Activated CD8-positive, alpha-beta memory T cell treated with anti-CD3 and anti-CD28 coated beads for 4 hours (primary cell): ENCODE measurements at places on chromosomes 4 and X.
A peak's percentile ranks its signal among the peaks of the same experiment; 100 is the strongest.

- DNase-seq = no peak
Observed at GRCh38 chr4:128006592-128006991, 41.4 kb downstream of the ABHD18 start.

- no peak for DNase-seq
Observed at GRCh38 chr4:122711919-122712318, 20.6 kb upstream of the BBS12 start.

DNA sequence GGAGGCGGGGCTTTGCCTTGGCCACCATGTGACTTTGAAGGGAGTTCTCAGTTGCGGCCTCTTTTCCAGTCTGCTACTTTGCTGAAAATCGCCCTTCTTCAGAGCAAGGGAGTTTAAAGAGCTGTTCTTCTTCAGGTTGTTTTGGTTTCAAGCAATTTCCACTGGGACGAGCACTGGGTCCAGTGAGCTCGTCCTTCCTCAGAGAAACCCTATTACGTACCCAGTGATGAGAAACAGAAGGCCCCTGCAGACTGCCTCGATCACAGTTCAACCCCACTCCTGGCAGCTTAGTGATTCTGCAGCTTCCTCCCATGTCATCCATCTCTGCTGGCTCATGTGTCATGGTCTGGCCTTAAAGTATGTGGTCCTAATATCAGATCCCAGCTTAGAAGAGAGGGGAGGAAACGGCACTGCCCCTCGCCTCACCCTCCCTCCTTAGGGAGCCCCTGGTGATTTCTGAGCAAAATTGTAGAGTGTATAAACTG lies 7.8 kb upstream of the FAM149A start:
- DNase-seq = no peak

DNA sequence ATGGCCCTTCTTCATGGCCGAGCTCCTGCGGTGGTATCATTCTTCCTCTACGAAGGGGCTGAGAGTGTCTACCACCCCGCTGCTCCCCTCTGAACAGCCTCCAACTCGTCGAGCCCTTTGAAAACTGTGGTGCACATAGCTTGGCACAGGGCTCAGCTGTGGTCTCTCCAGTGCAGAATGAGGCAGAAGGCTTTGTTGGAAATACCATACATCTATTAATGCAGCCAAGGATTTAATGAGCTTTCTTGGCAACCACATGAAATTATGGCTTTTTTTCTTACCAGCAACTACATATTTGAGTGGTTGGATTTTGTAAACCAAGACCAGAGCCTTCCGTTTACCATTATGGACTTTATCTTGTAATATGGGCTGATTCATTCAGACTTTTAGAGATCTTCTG lies 61.7 kb upstream of the CBR4 start:
- no peak for DNase-seq

GRCh38 chr4:157911662-157912061 lies 261.2 kb downstream of the GASK1B start:
- DNase-seq = no peak

DNA sequence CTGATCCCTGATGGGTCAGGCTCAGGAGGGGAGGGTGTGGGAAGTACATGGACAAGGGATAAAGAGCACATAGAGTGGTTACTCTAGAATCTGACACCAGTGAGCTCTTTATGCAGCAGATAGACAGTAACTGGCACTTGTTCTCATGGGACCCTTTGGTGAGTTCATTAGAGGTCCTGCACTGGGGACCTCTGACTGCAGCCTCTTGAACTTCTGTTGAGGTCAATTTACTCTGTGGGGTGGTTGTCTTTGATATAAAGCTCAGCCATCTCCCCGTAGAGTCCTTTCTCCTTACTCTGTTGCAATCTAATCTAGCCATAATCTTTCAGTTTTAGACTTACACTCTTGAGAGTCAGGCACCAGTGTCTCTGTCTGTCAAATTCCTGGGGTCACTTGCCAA lies 222.4 kb downstream of the GPAT3 start:
- no peak for DNase-seq

DNA sequence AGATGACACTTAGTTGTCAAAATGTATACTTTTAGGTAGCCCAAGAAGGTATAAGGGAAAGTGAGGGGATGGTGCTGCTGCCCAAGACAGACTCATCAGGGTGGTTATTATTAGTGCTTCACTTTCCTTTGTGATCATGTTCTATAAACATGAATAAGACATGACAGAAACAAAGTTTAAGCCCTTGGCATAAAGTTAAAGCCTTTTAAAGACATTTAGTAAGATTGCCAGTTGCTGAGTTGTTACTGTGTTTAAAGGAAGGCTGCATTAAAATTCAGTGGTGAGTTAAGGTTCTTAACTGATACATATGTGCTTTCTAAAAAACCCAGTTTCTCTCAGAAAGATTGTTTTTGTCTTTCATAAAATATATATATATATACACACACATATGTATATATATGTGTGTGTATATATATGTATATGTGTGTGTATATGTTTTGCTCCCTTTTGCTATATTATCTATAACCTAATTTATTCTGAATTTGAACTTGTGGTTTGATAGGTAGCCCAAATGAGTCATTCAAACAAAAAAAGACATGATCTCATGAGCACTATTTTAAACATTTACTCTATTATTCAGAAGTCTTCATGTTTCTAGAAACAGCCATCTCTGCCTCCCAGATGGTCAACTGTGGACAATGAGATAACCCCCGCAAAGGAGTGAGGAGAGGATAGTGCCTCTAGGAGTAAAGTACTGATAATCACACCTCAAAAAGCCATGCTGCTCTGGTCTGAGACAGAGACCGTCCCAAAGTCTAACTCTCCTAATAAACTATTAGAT lies 98.1 kb upstream of the OTUD4 start:
- DNase-seq = no peak

DNA sequence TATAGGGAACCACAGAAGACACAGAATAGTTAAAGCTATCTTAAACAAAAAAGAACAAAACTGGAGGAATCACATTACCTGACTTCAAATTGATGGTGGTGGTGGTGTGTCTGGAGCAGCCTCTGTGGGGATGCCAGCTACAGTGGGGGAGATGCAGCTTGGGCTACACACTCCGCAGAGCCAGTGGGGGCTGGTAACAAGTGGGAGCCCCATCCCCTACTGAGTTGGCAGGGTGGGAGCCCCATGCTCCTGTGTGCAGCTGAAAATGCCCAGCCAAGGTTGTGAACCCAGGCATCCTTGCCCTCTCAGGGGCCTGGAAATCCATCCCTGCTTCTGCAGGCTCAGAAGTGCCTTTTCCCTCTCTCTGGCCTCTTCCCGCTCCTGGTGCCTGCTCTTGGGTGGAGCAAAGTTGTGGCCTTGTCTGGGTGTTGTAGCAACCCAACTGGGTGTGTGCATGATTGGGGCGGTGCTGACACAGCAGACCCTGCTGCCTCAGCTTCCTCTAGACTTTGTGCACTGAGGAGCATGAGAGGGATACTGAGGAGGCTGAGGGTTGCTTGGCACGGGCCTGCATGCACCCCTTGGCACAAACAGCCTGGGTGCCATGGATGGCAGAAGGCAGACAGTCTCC lies 38.9 kb downstream of the SH3BGRL start:
- no peak for DNase-seq

DNA sequence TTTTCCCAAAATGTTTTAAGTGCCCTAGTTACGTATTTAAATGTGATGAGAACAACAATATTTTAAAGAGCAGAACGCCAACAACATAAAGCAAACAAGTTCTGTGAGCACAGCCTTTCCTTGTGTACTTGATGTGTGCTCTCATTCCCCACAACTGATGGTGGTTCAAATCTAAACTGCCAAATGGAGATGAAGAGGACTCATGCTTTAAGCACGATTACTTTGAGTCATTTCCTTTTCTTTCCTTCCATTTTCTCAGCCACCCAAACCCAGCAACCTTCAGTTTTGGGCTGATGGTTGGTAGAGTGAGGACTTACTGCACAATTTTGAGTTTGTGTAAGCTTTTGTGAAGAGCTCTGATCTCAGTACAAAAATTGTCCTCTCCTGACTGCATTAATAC lies 1.7 kb downstream of the NSD2 start:
- DNase-seq = no peak

GRCh38 chrX:134840370-134840769 lies 150.4 kb upstream of the SMIM10 start:
- DNase-seq = no peak

DNA sequence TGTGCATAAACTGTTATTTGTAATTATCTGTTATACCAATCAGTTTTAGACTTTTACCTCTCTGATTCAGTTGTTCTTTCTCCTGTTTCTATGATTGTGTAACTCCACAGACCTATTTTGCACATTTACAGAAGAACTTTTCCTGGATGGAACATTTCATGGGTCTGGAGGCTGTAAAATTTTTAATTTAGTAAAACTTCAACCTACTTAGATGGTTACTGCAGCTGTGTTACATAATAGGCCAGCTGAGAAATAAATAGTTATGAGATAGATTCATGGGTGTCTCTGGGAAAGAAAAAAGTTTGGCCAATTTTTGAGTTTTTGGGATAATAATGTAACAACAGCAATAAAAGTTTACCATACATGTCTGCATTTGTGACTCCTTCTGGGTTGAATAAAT lies 253.5 kb downstream of the ARHGAP24 start:
- DNase-seq = no peak

DNA sequence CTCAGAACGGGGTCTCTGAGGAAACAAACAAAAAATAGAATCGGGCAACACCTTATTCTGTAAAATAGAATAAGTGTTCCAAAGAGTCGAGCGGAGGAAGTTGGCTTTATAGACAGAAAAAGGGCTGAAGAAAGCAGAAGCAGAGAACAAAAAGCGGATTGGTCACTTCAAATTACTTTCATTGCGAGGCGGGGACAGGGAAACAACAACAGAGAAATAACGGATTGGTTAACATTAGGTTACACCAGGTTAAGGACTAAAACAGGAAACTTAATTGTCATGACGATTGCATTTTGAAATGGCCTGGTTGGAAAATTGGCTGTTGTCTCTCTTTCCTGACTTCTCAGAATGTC lies 433 bp upstream of the COQ2 start:
- no peak for DNase-seq

DNA sequence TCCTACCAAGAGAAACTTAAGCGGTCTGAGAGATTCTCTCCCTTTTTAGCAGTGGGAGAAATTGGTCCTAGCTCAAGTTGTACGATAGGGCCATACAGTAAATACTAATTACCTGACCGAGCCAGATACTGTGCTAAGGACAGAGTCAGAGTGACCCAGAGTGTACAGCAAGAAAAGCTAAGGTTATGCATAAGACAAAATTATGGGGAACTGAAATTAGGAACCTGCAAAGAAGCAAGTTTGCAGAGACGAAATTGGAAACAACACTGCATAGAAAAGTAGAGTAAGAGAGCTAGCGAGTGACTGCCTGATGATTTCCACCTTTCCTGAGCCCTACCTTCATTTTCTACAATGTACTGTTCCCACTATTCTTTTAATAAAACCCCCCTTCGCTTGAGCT lies 278.1 kb downstream of the NKX6-1 start:
- no peak for DNase-seq

- DNase-seq = no peak
Observed at GRCh38 chrX:6026429-6026828, 202.2 kb downstream of the NLGN4X start.

- DNase-seq = no peak
Observed at GRCh38 chr4:1463927-1464540, 57.8 kb upstream of the NKX1-1 start.

- no peak for DNase-seq
Observed at GRCh38 chrX:8815460-8816065, 14.4 kb upstream of the FAM9A start.

DNA sequence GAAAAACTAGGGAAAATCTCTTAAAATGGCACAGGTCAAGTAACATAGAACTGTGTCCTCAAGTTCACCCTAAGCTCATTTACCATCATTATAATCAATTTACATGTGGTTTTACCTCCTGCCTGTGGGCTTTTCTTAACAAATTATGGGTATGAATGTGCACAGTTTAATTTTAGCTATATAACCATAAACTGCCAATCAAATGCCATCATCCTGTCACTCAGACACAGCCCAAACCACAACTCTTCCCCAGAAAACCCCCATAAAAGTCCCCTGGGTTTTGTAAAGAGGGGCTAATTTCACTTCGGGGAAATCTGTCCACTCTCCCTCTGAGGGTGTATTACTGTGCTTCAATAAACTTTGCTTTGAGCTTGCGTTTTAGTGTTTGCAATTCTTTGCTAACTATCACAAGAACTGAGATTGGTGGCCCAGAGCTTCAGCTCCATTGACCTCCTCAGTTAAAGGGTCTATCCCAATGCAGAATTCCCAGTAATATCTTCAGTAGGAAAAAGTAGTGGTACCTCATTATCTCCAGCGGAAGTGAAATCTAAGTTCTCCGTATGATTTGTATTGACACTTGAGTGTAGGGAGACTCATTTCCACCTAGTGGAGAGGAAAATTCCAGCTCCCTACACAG lies 394.6 kb downstream of the SPOCK3 start:
- no peak for DNase-seq

GRCh38 chr4:8379281-8379680 lies 61.2 kb downstream of the ACOX3 start:
- no peak for DNase-seq

- DNase-seq = no peak
Observed at GRCh38 chr4:163462556-163462955, 11.0 kb downstream of the TKTL2 start.

DNA sequence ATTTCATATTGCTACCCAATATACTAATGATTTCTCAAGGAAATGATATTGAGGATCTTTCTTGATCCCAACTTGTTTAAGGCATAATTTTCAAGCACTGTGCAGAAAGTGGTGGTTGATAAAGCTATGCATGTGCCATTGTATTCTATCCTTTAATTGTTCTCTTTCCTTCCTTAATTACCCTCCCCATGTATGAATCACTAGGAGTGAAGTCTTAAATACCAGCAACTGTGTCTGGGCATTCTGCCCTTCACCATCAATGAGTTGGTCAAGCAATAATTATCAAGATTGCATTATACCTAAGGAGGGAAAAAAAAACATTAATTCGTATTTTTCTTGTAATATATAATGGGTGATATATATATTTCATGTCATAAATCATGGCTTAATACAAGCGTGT lies 111.8 kb upstream of the FRMPD4 start:
- DNase-seq = no peak

GRCh38 chr4:45004326-45004725 lies 278.0 kb upstream of the GNPDA2 start:
- DNase-seq = no peak

DNA sequence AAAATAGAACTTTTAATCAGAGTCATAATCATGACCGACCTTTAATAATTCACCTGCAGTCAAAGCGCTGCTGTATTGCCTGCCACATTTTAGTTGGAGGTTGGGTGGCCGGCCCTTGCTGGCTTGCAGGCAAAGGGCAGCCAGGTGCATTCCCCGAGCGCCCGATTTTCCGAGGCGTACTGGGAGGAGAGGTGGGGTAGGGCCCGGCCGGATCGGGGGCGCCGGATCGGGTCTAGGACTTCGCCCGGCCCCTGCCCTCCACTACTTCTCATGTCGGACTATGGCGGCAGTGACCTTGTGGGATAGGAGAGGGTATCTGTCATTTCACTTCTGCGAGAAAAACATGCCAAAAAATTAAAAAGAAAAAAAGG lies 2.5 kb upstream of the RS1 start:
- DNase-seq = peak; percentile 0

GRCh38 chr4:24831637-24832036 lies 36.3 kb downstream of the SOD3 start:
- no peak for DNase-seq
